H9 (cell line): ENCODE measurements at places on chromosomes 12 and 14. TPM values are rescaled to one million over a fixed set of nuclear protein-coding genes. Genes with fewer than 3 reads are reported as not detected.

The DDN gene
- total RNA-seq, result 0.35 and 0.39 TPM in 2 replicates

The CRIP1 gene
- total RNA-seq, result 6.9 and 8.8 TPM in 2 replicates

GRCh38 chr14:66442953-66443571 lies 43.1 kb upstream of the CCDC196 start:
- H3K4me1 ChIP-seq, result no peaks in the 10 kb centered on the region
- H3K36me3 ChIP-seq, result no peaks in the 10 kb centered on the region; the same call in 2 of the 3 replicates
- no peak overlapping the region for H3K4me3 ChIP-seq
- no peak for DNase-seq
- no peak overlapping the region for H3K27ac ChIP-seq
- no peaks in the 10 kb centered on the region for H3K27me3 ChIP-seq

- no peak for DNase-seq
- H3K27me3 ChIP-seq, result no peaks in the 10 kb centered on the region
- H3K4me1 ChIP-seq, result peaks cover 28% of the 10 kb centered on the region
- no peak overlapping the region for H3K27ac ChIP-seq
- peaks cover 17% of the 10 kb centered on the region for H3K36me3 ChIP-seq
These were observed 15.4 kb downstream of the PLEKHG3 start for GRCh38 chr14:64719601-64720000.

DNA sequence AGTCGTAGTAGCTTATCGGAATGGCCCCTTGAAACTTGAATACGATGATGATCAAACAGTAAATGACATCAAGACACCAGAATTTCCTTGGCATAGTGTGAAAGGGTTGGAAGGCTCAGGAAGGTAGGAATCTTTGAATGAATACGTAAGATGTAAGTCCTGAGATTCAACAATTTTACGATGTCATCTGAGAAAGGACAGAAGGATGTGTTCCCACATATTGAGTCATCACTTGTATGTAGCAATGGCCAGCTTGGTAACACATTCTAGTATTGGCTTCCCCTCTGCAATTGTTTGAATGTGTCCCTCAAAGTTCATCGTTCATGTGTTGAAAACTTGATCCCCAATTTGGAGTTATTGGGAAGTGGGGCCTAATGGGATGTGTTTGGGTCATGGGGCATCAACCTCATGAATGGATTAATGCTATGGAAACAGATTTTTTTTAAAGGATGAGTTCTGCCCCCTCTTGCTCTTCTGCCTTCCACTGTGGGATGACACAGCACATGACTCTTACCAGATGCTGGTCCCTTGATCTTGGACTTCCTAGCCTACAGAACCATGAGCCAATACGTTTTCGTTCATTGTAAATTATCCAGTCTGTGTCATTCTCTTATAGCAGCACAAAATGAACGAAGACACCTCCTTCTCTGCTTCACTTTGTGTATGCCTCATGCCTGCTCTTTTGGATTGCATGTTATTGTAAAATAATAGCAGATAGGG lies 284.6 kb downstream of the BCAT1 start:
- no peak for DNase-seq
- no peaks in the 10 kb centered on the region for H3K36me3 ChIP-seq
- H3K27me3 ChIP-seq, result no peaks in the 10 kb centered on the region

GRCh38 chr12:92440072-92440471 lies 262.7 kb upstream of the PLEKHG7 start:
- H3K27me3 ChIP-seq, result no peaks in the 10 kb centered on the region
- H3K4me3 ChIP-seq, result no peak overlapping the region
- no peak overlapping the region for H3K27ac ChIP-seq

DNA sequence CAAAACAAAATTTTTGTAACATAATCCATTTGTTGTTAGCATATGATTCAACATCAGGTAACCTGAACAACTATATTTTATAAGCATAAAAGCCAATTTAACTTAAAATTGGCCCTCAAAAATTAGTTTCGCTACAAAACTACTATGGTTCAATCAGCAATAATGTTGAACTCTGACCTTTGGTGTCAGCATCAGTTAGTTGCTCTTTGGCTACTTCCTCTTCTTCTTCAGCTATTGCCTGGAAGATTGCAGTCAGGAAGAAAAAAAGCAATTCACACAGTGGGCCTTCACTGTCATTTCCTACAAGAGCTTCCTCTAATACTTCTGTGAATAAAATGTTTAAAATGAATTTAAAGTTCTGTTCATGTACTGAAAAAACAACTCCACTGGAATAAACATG lies 78.2 kb upstream of the CFL2 start:
- no peak for DNase-seq
- no peak overlapping the region for H3K4me3 ChIP-seq
- no peaks in the 10 kb centered on the region for H3K27me3 ChIP-seq
